NCI-H2081 treated with DMSO at 0.1 percent for 48 hours (cell line): ENCODE measurements at places on chromosomes 5 and 9.
A peak's percentile ranks its signal among the peaks of the same experiment; 100 is the strongest.

DNA sequence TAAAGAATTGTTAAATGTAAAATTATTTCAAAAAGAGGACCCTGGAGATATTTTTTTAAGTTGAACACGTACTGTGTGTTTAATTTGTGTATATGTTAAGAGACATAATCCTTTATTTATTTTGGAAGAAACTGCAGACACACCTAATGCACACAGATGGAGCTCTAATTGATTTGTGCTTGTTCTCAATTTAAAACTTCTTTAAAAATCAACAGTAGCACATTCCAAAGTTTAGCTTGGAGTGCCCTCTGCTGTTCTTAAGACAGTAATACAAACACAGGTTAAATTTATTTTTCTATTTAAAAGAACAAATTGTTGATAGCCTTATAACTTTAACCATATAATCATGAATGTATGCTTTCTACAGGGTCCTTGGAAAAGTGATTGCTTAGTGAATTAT lies 277.6 kb upstream of the ADAMTS16 start:
- peak; percentile 24 for DNase-seq

- no peak for DNase-seq
Observed at GRCh38 chr9:24766081-24766480, 220.4 kb upstream of the IZUMO3 start.

DNA sequence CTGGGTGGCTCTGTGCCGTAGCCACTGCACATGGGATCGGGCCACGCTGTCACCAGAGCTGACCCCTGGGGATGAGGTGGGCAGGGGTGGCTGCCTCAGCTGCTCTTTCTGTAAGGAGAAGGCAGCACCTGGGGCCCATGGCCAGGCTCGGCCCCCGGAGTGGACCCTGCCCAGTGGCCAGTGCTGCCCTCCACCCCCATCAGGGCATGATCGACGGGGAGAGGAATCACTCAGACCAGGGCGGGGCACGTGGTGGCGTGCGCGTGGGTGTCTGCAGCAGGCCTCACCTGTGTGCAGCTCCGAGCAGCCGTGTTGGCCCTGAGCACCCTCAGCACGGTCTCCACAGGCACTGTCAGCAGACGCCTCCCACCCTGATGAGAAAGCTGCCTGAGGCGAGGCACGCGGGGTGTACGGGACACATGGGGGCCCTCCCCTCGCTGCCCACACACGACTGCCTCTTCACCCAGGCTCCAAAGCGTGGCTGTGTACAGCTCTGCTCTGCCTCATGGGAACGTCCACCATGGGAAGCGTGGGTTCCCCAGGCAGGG lies 8.6 kb upstream of the CARD9 start:
- DNase-seq: no peak

- no peak for DNase-seq
Observed at GRCh38 chr9:134957945-134958227, 40.2 kb upstream of the FCN1 start.

DNA sequence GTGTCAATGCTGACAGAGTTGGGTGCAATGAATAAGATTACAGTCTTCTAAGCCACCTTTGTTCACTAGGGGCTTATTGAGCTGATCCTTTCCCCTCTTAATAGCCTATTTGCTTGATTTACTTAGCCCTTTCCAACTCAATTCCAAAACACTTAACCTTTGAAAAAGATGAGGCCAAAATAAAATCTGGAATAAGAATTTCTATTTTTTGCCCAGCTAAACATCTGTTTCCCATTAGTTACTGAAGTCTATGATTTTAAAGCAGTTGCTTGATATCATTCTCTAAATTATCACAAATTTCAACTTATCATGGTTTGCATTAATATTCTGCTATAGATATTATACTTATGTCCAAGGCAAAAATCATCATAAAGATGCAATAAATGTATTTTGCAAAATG lies 1272.0 kb upstream of the ACO1 start:
- DNase-seq: no peak

DNA sequence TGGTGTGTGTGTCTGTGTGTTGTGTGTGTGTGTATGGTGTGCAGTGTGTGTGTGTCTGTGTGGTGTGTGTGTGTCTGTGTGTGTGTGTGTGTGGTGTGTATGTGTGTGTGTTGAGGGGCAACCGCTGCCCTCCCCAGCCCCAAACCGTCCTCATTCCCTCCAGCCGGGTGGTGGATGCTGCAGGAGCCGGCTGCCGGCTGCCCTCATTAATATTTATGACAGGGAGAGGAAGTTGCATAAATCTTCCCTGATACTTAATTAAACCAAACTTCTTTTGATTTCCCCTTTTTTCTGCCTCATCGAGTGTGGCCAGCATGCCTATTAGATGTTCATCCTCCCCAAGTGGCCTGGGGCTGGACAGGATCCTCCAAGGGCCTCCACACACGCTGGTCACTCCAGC lies 121.4 kb upstream of the MVB12B start:
- no peak for DNase-seq

DNA sequence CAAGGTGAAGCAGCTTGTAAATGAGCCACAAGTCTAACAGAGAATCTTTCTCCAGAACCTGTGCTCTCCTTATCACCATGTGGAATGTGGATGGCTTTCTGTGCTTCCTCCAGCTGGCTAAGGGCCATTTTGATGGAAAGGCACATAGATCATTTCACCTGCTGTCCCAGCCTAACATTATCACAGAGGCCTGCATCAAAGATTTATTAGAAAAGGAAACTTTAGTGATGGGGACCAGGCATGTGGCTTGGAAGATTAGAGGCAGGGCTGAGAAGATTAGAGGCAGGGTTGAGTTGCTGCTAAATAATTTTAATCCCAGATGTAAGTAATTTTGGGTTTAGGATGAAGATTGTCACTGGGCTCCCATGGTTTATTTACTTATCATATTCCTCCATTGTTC lies 6.3 kb downstream of the SPEF2 start:
- no peak for DNase-seq

DNA sequence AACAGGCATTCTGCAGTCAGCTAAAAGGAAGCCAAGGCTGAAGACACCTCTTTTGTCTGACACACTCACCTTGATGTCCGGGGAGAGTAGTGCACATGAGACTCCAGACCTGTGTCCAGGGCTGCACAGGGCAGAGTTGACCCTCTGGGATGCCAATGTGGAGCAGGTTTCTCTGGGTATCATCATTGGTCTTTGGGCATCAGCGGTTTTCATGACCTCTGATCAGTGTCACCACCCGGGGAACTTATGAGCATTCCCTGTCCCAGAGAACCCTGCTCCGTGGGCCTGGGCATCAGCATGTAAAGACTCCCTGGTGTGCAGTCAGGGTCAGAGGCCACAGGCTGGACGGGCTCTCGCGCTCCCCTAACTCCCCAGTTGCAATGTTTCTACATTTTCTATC lies 80.2 kb downstream of the NSUN2 start:
- DNase-seq: no peak
